ENCODE measurements at places on chromosomes 11 and 22.

GRCh38 chr22:27124351-27124966 lies 467.1 kb downstream of the MIAT start:
- DNase-seq, result no peak

DNA sequence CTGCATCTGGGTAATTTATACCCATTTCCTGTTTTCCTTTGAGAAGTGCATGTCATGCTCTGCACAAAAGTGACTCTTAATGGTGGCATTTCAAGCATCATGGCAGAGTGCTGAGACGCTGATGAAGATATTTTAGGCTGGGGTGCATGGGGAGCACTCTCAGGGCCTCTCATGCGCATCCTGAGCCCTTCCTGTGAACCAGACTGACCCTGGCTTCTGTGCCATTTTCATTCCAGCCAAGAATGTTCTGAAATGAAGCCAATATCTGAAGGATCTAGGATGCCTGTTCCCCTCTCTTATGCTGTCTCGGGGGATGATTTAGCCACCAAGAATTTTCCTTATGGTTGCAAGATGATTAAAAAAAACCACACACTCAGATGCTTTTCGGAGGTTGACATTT lies 61.5 kb downstream of the MIAT start:
- DNase-seq, result peak; percentile 91

GRCh38 chr11:3860375-3860774 lies 4.9 kb downstream of the STIM1 start:
- DNase-seq, result peak; percentile 23

- DNase-seq, result no peak
Measured at GRCh38 chr22:27198518-27199035, 541.2 kb downstream of the MIAT start.

DNA sequence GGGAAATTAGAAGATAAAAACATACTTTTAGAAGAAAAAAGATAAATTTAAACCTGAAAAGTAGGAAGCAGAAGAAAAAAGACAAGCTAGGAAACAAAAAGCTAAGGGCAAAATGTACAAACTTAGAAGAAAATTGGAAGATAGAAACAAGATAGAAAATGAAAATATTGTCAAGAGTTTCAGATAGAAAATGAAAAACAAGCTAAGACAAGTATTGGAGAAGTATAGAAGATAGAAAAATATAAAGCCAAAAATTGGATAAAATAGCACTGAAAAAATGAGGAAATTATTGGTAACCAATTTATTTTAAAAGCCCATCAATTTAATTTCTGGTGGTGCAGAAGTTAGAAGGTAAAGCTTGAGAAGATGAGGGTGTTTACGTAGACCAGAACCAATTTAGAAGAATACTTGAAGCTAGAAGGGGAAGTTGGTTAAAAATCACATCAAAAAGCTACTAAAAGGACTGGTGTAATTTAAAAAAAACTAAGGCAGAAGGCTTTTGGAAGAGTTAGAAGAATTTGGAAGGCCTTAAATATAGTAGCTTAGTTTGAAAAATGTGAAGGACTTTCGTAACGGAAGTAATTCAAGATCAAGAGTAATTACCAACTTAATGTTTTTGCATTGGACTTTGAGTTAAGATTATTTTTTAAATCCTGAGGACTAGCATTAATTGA lies 1.0 kb downstream of the MALAT1 start:
- DNase-seq, result peak; percentile 65

DNA sequence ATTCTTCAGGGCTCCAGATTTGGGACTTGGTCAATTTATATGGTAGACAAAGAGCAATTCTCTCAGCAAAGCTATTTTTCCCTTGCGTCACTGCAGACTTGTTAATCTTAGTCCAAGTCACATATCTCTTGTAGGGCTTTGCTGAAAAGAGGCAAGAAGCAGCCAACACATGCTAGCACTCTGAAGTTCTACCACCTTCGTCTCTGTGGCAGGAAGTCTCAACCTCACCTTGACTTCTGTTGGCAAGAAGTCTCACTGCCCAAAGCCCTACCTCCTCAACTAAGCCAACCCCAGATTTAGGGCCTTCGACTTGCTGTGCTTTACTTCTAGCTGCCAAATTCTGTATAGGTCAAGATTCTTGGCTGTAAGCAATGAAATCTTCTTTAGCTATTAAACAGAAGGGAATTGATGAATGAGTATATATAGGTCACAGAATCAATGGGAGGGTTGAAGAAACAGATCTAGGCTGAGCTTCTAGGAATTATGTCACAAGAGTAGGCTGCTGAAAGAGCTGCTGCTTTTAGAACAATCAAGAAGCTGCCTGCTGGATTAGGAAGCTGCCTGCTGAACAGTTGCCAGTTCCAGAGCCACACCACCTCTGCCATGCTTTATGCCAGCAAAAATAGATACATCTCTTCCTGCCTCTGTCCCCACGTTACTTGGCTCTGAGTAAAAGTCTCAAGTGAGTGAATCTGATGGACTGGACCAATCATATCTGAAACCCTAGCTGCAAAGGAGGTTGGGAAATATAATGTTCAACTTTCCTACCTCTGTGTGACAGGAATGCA lies 17.6 kb upstream of the NCR3LG1 start:
- no peak for DNase-seq

DNA sequence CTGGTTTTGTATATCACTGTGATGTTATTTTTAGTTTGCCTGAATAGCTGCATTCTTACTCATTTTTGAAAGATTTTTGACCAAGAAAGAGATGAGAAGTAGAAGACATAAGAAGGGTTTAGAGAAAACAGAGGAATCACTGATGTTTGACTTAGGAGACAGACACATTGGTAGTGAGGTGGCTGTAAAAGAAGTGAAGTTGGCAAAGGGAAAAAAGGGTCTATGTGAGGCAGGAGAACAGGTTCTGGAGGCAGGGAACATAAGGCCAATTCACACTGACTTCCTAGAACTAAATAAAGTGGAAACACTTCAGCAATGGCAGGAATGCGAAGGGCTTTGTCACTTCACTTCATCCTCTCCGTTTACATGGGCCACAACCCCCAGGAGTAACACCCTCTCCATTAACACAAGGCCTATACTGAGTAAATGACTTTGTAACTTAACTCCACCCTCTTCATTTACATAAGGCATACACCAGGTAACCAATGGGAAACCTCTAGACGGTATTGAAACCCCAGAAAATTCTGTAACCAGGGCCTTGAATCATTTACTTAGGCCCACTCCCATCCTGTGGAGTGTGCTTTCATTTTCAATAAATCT lies 36.5 kb downstream of the CTSC start:
- DNase-seq, result no peak

DNA sequence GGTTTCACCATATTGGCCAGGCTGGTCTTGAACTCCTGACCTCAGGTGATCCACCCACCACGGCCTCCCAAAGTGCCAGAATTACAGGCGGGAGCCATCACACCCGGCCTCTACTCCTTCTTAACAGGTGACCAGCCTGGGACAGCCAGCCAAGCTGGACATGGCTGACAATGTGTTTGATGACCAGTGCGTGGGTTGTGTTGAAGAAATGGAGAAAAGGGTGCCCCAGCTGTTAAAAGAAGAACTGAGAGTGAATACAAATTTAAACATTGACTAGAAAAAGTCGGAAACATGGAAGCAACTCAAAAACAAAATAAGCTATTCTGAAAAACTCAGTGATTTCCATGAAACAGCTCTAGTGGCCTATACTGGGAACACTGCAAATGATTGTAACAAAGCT lies 86.5 kb upstream of the CLPB start:
- no peak for DNase-seq

GRCh38 chr11:18727479-18728236 lies 1.7 kb upstream of the IGSF22 start:
- DNase-seq, result peak; percentile 11

- no peak for DNase-seq
Measured at GRCh38 chr11:78732246-78732645, 157.6 kb upstream of the NARS2 start.

GRCh38 chr11:2301631-2302305 lies at the start of the genes C11orf21 and TSPAN32:
Gene C11orf21, minus strand, starts transcription at chr11:2301918. Its CDS starts 110 bp downstream, at chr11:2301808.
Gene TSPAN32, plus strand, starts transcription at chr11:2302013. Its CDS starts 137 bp downstream, at chr11:2302150.
- peak; percentile 41 for DNase-seq

GRCh38 chr22:19554834-19555404 lies 30.7 kb upstream of the CLDN5 start:
- DNase-seq, result peak; percentile 37

DNA sequence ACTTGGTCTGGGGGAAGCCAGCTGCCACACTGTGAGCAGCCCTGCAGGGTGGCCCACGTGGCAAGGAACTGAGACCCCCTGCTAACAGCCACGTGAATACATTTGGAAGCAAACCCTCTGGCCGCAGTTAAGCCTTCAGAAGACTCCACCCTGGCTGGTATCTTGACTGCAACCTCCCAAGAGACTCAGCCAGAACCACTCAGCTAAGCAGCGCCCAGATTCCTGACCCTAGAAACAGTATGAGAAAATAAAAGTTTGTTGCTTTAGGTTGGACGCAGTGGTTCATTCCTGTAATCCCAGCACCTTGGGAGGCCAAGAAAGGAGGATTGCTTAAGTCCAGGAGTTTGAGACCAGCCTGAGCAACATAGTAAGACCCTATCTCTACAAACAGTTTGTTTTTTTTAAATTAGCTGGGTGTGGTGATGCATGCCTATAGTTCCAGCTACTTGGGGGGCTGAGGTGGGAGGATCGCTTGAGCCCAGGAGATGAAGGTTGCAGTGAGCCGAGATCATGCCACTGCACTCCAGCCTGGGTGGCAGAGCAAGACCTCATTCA lies 8.7 kb downstream of the ZMAT5 start:
- peak; percentile 17 for DNase-seq

DNA sequence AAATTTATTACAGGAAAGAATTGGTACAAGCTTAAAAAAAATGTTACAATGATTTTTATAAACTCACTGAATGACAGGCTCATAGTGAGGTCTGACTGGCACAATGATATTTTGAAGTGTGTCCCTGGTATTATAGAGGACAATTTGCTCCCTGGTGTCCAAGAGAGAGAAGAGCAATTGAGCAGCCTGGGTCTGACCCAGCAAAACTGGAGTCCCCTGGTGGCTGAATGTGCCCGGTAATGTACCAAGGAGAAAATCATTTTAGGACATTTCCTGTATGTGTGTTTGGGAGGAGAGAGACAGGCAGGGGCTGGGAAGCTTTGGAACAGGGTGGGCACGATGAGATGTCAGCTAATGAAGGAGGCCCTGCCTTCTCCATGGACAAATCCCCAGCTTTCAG lies 125.3 kb downstream of the APOL5 start:
- peak; percentile 43 for DNase-seq

GRCh38 chr11:114061048-114061680 lies 1.7 kb downstream of the ZBTB16 start:
- peak; percentile 40 for DNase-seq

GRCh38 chr11:129853518-129854231 lies 38.0 kb downstream of the TMEM45B start:
- DNase-seq, result no peak

DNA sequence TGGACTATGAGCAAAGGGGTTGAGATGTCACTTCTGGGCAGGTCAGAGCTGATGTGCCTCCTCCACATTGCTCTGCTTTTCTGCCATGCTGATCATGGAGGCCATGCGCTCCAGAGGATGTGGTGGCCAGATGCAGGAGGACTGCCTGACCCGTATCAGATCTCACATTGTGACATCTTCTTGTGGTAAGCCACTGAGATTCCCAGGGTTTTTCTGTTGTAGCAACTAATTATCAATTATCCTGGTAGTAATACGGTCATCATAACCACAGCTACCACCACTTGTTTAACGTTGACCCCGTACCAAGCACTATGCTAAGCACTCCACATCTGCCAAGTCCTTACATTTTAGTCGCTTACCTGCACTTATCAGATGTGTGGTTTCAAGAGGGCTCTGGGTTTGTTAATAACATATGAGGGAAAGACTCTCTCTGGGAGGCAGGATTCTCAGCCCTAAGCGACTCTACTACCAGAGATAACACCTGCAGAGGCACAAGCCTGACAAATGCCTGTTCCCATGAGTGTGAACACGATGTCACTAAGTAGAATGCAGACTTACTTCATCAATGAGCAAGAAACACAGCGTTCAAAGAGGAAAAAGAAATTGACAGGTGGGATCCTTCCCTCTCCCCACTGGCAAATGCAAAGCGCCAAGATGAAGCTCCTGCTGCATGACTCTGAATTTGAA lies 63.6 kb upstream of the TIMP3 start:
- no peak for DNase-seq

GRCh38 chr11:108500721-108501120 lies 2.5 kb upstream of the POGLUT3 start:
- DNase-seq, result no peak

DNA sequence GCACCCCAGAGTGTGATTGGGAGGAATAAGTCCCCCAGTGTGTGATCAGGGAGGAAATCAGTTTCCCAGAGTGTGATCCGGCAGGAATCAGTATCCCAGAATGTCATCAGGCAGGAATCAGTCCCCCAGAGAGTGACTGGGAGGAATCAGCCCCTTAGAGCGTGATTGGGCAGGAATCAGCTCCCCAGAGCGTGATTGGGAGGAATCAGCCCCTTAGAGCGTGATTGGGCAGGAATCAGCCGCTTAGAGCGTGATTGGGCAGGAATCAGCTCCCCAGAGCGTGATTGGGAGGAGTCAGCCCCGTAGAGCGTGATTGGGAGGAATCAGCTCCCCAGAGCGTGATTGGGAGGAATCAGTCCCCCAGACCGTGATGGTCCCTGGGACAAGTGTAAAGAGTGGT lies 81.1 kb upstream of the EIF3D start:
- no peak for DNase-seq

GRCh38 chr11:72482211-72482812 lies 48.0 kb upstream of the CLPB start:
- peak; percentile 64 for DNase-seq

- DNase-seq, result peak; percentile 18
Measured at GRCh38 chr11:60265373-60266214, 14.9 kb upstream of the MS4A4A start.

GRCh38 chr11:11980841-11981308 lies 27.6 kb downstream of the DKK3 start:
- DNase-seq, result peak; percentile 75

DNA sequence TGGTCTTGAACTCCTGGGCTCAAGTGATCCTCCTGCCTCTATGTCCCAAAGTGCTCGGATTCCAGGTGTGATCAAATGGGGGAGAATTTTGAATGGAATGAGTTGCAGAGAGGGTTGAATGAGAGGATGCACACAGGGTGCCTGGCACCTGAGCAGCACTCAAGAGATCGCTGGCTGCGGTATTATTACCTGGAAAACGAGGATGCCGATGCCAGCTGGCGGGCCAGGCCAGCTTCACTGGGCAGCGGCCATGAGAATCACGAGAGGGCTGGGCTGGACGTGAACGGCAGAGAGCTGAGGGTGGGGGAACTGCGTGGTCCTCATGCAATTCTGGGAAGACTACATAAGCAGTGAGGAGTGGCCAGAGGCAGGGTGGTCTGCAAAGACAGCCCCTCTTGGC lies 2.9 kb downstream of the MGAT3 start:
- no peak for DNase-seq

DNA sequence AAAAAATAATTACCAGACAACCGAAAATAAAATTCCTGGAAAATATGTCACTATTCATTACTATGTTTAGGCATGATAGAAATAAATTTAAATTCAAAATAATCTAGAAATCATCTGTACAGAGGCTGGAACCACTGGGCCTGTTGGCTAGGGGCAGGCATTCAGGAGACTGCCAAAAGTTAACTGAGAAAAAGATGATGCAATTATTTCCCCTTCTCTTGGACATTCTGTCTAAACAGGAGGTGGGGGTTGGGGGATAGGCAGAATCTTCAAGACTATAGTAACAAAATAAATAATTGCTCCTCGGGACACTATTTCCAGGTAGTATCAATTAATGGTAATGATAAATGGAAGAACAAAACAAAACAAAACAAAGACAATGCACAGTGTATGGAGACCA lies 14.1 kb downstream of the BTBD10 start:
- DNase-seq, result peak; percentile 43
